ENCODE measurements at places on chromosomes 7 and 10. TPM values are rescaled to one million over a fixed set of nuclear protein-coding genes. Genes with fewer than 3 reads are reported as not detected.
A peak's percentile ranks its signal among the peaks of the same experiment; 100 is the strongest.

Gene LRMDA
- 29.9 TPM for total RNA-seq

GRCh38 chr7:114766041-114766356, 155.9 kb upstream of the MDFIC start:
- no peak overlapping the region for H3K4me3 ChIP-seq
- no peaks in the 10 kb centered on the region for H3K36me3 ChIP-seq
- H3K27me3 ChIP-seq, result no peaks in the 10 kb centered on the region

DNA sequence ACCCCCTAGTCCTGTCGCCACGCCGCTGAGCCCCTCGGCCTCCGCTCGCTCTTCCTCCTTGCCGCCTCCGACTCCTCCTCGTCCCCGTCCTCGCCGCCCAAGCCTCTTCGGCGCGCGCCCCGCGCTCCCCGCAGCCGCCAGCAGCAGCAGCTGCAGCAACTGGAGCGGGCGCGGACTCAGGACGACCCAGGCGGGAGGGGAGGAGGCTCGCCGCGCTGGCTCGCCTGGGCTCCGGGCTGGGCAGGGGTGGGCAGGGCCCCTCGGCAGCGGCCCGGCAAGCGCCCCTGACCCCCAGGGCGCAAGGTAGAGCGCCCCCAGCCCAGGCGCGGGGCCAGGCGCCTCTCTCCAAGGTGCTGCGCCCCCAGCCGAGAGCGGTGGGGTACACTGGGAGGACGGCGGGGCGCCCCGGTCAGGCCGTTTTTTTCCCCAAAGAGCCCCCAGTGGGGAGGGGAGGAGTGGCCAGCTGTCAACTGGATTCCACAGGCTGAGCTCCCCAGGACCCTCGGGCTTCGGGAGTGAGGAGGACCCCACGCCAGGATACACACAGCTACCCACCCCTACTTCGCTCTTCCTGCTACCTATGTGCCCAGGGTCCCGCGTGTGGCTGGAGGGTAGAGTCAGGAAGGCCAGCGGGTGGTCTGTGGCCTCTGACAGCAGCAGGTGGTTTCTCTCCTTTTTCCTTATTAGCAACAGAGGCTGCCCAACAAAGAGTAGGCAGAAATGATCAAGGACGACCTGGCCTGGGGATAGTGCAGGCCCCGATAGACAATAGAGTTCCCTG, 903 bp upstream of the KCNMA1 start:
- no peak overlapping the region for H3K27ac ChIP-seq
- peaks cover 38% of the 10 kb centered on the region for H3K27me3 ChIP-seq
- H3K4me3 ChIP-seq, result peak overlapping the region; percentile 41
- DNase-seq, result peak; percentile 58
- H3K4me1 ChIP-seq, result peaks cover 4% of the 10 kb centered on the region

- H3K4me1 ChIP-seq, result no peaks in the 10 kb centered on the region
- no peaks in the 10 kb centered on the region for H3K36me3 ChIP-seq
- H3K4me3 ChIP-seq, result no peak overlapping the region
- no peak for DNase-seq
Observed at GRCh38 chr7:4167385-4167910, 514.6 kb upstream of the FOXK1 start.

Data from lower lobe of right lung (tissue), 2 donors.